ENCODE measurements at places on chromosomes 1 and 21.
A peak's percentile ranks its signal among the peaks of the same experiment; 100 is the strongest.

- no peak for DNase-seq
These were observed 16.9 kb upstream of the SAMD11 start for GRCh38 chr1:906600-907420.

DNA sequence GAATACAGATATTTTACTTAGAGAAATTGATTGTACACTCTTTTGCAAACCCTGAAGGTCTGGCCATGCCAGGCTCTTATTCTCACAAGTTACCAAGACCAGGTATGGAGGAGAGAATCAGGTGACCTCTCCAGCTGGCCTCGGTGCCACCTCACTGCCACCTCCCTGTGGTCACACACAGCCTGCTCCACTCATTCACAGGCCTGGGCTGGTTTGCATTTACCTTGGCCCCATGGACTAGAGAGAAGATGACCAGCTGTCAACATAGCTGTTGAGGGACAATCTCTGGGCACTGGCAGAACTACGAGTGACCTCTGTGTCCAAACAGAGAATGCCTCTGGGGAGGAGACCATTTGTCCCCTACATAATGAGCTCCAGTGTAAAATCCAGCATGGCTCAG lies 291.2 kb upstream of the RUNX1 start:
- DNase-seq: no peak

GRCh38 chr1:156864796-156865195 lies 4.1 kb downstream of the NTRK1 start:
- DNase-seq: no peak

- no peak for DNase-seq
These were observed 415.2 kb upstream of the DAB1 start for GRCh38 chr1:57839067-57839466.

DNA sequence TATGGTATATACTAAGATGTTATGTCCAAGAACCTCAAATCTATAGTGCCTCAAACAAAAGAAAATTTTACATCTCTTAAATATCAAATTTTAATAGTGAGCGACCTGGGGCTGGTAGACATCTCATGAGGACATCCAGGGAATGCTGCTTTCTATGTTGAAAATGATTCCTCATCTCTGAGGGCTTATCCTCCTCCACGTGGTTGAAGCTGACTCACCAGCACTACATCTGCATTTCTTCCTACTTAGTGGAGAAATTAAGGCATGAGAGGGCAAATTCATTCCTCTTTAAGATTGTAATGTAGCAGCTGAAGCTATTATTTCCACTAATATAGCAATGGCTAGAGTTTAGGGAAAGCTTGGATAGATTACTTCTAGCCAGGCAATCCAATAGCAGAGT lies 529.5 kb downstream of the COL11A1 start:
- DNase-seq: no peak

GRCh38 chr1:152023221-152023620 lies 13.6 kb downstream of the S100A11 start:
- no peak for DNase-seq

- DNase-seq: no peak
These were observed 6.2 kb upstream of the LRRC40 start for GRCh38 chr1:70211541-70211940.

- DNase-seq: no peak
These were observed 89.2 kb upstream of the POU3F1 start for GRCh38 chr1:38135625-38136414.

GRCh38 chr1:12478612-12478985 lies 139.4 kb downstream of the DHRS3 start:
- no peak for DNase-seq

- peak; percentile 31 for DNase-seq
These were observed 11.8 kb upstream of the OTUD7B start for GRCh38 chr1:150022357-150022756.

DNA sequence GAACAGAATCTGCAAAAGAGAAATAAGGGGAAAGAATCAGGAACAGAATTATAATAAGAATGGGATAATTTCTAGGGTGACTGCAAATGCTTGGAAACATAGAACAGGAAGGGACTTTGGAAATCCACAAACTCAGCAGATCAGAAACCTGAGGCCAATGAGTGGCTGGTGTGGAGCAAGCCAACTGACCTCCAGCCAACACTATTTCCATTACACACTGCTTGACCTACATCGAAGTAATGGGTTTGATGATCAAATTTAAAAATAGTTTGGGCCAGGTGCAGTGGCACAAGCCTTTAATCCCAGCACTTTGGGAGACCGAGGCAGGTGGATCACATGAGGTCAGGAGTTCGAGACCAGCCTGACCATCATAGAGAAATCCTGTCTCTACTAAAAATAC lies 284.9 kb downstream of the GRIK1 start:
- no peak for DNase-seq

- no peak for DNase-seq
These were observed 689.6 kb downstream of the USP25 start for GRCh38 chr21:16419188-16419921.

GRCh38 chr1:76109404-76109803 lies 34.9 kb downstream of the ST6GALNAC3 start:
- DNase-seq: no peak

DNA sequence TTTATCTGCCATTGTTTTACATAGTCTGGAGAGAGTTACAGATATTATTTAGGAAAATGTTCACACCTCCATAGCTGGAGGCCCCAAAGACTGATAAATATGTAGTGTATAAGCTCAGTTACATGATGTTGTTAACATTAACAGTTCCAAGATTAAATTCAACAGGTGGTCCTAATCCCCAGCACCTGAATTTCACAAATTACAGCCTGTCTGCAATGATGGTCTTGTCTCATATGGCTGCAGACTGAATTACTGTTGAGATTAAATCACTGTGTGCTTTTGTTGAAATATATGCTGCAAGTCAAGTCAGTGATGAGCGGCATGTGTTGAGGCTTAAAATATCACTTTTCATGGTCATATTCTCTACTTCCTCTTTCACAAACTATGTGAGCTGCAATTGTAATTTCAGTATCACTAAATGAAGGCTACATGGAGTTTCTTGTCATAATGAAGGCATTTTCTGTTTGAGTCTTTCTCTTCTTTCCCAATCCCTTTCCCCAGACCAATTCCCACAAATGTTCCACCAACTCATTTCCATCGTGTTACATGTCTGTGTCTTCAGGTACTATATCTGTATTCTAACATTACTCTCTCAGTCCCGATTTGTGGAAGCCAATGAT lies 4.2 kb downstream of the ST6GALNAC5 start:
- no peak for DNase-seq

DNA sequence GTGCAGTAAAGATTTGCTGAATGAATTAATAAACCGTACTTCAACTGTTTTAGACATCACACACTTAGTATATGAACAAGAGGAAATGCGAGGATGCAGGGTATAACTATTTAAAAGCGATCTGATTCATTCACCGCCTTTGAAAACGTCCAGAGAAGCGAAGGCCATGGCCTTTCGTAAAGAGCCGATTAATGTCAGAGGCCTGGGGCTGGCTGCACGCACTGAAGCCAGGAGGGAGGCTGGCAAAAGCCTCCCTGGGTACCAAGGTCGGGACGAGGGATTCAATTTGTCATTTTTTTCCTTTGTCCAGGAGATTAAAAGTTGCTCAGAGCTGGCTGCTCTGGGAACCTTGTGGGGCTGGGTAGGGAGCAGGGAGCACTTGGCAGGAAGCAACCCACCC lies 307.4 kb downstream of the NPHP4 start:
- DNase-seq: no peak

DNA sequence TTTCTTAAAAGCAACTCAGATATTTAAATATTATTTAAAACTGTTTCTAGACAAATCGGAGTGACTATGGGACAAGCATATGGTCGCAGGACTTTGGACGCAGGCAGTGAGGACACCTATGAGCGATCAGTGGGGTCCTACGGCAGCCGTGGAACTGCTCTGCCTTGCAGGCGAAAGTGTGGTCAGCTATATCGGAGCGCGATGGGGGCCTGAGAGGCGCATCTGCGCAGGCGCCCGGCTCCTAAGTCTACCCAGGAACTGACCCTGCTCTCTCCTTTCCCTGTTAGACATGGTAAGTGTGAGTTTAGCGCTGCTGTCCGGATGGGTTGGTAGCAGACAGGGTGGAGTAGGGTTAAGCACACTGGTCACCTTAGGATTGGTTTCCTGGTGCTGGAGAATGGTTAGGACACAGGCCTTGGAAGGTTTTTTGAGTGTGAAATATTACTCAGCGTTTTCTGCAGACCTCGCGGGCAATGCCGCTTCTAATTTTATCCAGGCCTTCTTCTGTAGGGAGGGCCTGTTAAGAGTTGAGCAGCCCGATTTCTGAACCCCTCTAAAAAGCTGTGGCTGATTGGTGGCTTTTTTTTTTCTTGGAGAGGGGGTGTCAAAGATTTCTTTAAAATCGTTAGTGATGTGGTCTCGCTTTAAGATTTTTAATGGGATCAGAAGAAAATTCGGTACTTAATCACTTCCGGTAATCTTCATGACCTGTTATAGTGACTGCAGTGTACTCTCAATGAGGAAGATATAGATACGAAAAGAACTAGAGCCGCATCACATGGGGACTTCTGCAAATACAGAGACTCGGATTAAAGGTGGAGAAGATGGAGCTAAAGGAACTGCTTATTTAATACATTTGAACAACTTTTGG lies at the start of gene RABGGTB:
TSS of gene RABGGTB (plus strand) at position 274 of the 871 bp plus-strand sequence. CDS start at position 290, 16 bp downstream.
- peak; percentile 97 for DNase-seq

DNA sequence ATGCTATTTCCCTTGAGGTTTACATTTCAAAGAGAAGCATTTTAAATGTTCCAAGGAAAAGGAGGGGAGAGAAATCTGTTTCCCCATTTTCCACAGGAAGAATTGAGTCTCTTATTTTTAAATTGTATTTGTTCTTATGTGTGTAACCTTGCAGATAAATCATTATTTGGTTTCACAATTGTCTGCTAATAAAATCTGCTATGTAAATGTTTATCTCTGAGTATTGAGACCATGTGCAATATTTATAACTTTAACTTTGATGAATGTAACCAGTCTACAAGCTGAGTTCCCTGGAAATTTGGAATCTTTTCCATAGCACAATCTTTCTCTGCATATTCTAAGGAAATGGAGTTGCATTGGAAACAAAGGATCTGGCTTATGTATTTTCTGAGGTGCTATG lies 209.6 kb downstream of the PTBP2 start:
- DNase-seq: no peak

DNA sequence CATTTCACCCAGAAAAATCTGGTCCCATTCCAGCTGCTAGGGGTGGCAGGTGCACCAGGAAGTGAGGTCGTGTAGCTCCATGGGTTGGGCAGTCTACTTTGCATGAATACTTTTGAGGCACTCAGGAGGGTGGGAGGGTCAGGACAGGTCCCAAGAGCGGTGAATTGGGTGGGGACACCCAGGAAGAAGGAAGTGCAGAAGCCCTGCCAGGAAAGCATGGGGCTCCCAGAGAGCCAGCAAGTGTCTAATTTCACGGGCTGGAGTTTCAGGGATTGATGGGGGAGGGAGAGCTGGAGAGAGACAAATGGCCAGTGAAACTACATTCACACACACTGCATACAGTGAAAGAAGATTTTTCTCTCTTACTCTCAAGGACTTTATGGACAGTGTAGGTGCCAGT lies 137.8 kb downstream of the GALNT2 start:
- DNase-seq: peak; percentile 35

- DNase-seq: no peak
These were observed 440.7 kb downstream of the CAMTA1 start for GRCh38 chr1:7225711-7226505.

GRCh38 chr1:235625340-235625739 lies 24.2 kb downstream of the GNG4 start:
- DNase-seq: no peak

DNA sequence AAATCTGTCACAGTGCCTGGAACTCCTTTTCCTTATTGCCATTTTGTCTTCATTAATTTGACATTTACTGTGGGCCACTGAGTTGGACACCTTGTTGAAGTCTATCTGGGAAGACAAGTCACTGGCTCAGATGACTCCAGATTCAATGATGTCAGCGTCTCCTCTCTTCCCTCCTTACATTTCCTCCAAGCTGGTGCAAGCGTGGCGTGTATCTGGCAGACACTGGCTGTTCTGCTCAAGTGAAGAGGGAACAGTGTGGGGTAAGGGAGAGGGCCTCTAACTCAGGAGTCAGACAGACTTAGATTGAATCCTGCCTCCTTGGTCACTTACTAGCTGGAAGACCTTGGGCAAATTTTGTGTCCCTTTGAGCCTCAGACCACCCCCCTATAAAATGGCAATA lies 8.7 kb upstream of the ZNF691 start:
- DNase-seq: no peak

GRCh38 chr1:98044071-98044697 lies 123.3 kb upstream of the DPYD start:
- DNase-seq: no peak

GRCh38 chr1:233940908-233941307 lies 36.4 kb downstream of the SLC35F3 start:
- DNase-seq: no peak

GRCh38 chr1:45621895-45622523 lies 1.8 kb downstream of the CCDC17 start:
- DNase-seq: no peak

- no peak for DNase-seq
These were observed 187.2 kb upstream of the FOXD3 start for GRCh38 chr1:63135174-63135512.

All from NCI-H510A (cell line).